ENCODE measurements at places on chromosomes 3 and 15.

DNA sequence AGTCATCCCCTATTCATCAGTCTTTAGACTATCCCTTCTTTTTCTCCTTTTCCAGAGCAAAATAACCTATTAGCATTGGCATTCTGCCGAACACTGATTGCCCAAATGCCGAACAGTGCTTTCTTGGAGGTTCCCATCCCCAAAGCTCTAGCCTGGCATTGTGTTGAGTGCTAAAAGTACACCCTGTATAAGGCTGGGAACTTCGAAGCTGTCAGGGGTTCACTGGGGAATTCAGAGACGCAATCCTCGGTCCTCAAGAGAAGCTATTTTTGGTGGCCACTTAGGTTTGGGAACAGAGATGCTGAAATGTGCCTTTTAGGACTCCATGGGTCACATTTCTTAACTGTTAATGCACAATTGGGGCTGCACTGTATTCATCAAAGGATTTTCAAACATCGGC lies 8.4 kb downstream of the FRMD5 start:
- no peak for DNase-seq

GRCh38 chr15:69631978-69632377 lies 179.4 kb downstream of the RPLP1 start:
- DNase-seq = no peak

DNA sequence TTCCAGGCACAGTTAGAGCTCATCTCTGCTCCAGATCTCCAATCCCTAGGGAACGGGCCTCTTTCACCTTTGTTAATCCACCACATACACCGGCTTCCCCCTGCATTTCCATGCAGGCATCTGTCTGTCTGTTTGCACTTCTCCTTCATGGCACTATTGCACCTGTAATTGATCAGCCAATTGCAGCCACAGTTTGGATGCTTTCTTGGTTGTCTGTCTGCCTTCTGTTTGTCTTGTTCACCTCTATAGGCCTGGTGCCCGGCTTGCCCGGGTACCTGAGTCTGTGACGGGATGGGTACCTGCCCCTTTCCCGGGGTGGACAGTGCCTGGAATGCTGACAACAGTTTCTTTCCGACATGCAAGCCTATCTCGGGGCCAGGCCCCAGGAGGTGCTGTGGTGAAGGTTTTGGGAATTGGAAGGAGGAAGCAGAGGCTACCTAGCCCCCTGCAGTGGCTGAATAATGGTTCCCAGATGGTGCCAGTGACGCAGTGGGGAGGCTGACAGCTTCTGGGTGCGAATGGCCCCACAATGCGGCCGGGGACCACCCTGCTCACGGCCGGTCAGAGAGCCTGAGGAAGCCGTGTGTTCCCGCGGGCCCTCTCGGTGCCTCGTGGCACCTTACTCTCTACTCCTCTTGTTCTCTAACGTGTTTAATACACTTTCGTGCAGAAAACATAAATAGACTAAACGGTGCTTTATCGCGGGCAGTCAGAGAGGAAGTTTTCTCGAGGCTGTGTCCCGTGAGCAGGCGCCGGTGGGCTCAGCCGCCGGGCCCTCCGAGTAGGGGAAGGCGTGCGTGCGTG lies 31.3 kb upstream of the RAB6B start:
- no peak for DNase-seq

GRCh38 chr3:123330441-123330991 lies 118.4 kb downstream of the ADCY5 start:
- no peak for DNase-seq

GRCh38 chr3:3065876-3066275 lies 44.3 kb downstream of the IL5RA start:
- DNase-seq = no peak

Data from activated CD4-positive, alpha-beta T cell treated with anti-CD3 and anti-CD28 coated beads, Interleukin-2, amount 50 U/mL, for 24 hours (primary cell).